NCI-H1417 treated with DMSO at 0.1 percent for 48 hours (cell line): ENCODE measurements at places on chromosomes 1 and 21.

GRCh38 chr1:51088474-51088873 is 13.6 kb upstream of the C1orf185 start:
- DNase-seq, result no peak

GRCh38 chr1:32813941-32814739 is 3.0 kb downstream of the YARS1 start:
- no peak for DNase-seq

- DNase-seq, result no peak
These were observed 7.7 kb downstream of the ARHGEF2 start for GRCh38 chr1:155970531-155971167.

DNA sequence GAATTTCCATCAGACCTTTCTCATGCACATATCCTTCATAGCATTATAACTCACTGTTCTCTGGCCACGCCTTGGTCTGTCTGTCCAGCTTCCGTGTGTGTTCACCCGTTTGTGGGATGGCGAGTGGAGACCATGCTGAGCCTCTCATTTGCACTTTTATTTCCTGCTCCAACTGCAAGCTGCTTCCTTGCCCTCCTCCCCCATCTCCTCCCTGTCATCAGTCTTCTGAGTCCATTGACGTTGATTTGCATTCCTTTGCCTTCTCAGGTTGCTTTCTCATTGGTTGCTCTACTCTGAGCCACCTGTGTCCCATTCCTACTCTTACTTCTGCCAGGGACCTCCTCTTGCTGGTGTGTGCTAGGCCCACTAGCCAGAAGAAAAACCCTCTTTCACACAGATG is 146.4 kb downstream of the NOS1AP start:
- no peak for DNase-seq

DNA sequence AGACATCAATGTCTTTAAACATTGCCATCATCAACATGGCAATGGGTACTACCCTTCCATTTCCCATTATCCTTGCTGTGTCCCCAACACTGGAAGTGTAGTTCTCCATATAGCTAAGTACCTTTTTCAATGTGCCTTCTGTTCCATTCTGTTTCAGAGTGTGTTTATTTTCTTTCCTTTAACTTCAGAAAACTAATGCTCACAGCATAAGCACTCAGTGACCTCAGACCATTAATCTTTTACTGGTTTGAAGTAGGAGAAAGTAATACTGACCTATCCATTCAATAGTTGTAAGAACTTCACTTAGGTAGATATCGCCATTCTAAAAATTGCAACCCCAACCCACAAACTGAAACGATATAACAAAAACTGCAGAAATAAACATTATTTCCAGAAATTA is 37.8 kb downstream of the KCNJ15 start:
- DNase-seq, result no peak

GRCh38 chr1:11893907-11894251 is 32.3 kb downstream of the KIAA2013 start:
- DNase-seq, result no peak

- DNase-seq, result no peak
These were observed 102.3 kb upstream of the LMO4 start for GRCh38 chr1:87226341-87226760.
